ENCODE measurements at places on chromosomes 3 and 15.

DNA sequence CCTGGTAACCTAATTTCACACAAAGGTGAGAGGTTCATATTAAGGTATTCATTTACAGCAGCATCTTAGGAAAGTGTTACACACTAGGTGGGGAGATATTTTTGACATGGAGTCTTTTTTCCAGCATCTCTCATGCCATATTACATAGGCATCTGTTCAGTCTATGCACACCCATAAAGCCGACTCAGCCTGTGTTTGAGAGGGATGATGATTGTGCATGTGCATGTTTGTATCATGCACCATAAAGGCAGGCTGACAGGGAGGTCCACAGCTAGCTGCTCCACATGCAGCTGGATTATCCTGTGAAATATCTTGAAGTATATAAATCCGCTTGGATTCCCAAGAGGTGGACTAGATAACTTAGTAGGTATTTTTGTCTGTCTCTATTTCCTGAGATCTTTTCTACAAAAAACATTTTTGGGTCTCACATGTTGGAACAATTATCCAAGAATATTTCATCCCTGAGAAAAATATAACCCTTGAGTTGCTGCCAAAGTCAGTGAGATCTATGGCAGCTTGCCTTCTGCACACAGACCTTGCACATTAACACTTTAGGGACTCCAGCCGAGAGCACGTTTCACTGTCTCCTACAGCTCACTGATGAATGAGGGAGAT, 288.4 kb upstream of the DPH6 start:
- peak; percentile 85 for DNase-seq

GRCh38 chr3:155382396-155383042, 89.0 kb upstream of the STRIT1 start:
- DNase-seq: peak; percentile 70

GRCh38 chr15:40894681-40895448, 615 bp downstream of the VPS18 start:
- DNase-seq: peak; percentile 70

- no peak for DNase-seq
Measured at GRCh38 chr3:168974617-168975403, 688.7 kb downstream of the MECOM start.

GRCh38 chr3:85670634-85671205, 711.9 kb downstream of the CADM2 start:
- DNase-seq: peak; percentile 18
